ENCODE measurements at places on chromosomes 16 and 17.

GRCh38 chr17:82085931-82086764 is 11.9 kb downstream of the FASN start:
- H3K27me3 ChIP-seq: no peaks in the 10 kb centered on the region
- H3K4me3 ChIP-seq: no peak overlapping the region
- DNase-seq: no peak
- peaks cover 75% of the 10 kb centered on the region for H3K36me3 ChIP-seq
- no peak overlapping the region for H3K27ac ChIP-seq
- H3K4me1 ChIP-seq: no peaks in the 10 kb centered on the region

DNA sequence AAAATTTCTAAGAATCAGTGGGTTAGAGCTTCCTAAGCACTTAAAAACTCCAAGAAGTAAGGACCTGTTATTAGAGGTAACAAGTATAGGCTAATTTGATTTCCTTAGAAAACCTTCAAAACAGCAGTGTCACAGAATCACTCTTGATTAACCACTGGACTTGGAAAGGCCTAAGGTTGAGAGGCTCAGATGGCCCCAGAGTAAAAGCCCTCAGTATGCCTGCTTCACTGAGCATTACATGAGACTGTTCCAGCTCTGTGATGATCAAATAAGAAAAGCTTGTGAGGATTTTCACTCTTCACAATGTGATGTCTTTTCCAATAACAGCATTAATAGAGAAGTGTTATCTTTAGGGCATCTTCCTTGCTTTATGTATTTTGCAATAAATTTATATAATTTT is 509.2 kb upstream of the HSBP1 start:
- H3K27me3 ChIP-seq: no peaks in the 10 kb centered on the region
- H3K36me3 ChIP-seq: no peaks in the 10 kb centered on the region
- H3K4me1 ChIP-seq: no peaks in the 10 kb centered on the region
- DNase-seq: no peak
- no peak overlapping the region for H3K27ac ChIP-seq
- no peak overlapping the region for H3K4me3 ChIP-seq

DNA sequence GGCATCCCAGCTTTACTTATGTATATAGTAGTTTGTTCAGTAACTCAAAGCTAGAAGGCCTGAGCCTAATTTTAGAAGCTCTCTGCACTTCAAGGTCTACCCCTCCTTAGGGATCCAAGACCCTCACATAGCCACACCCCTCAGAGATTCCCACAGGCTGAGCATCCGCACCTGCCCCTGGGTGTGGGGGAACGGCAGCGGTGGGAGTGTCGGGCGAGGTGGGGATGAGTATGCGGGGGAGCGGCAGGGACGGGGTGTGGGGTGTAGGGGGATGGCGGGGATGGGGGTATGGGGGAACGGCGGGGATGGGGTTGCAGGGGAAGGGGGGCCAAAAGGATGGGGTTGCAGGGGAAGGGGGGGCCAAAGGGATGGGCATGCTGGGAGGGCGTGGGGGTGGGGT is 24.9 kb upstream of the BEAN1 start:
- H3K27ac ChIP-seq: no peak overlapping the region
- DNase-seq: no peak
- H3K36me3 ChIP-seq: peaks cover 16% of the 10 kb centered on the region
- peaks cover 43% of the 10 kb centered on the region for H3K27me3 ChIP-seq

GRCh38 chr17:45029758-45030423 is 21.5 kb downstream of the DCAKD start:
- no peaks in the 10 kb centered on the region for H3K27me3 ChIP-seq
- H3K36me3 ChIP-seq: peaks cover 5% of the 10 kb centered on the region
- DNase-seq: no peak
- no peaks in the 10 kb centered on the region for H3K4me1 ChIP-seq

DNA sequence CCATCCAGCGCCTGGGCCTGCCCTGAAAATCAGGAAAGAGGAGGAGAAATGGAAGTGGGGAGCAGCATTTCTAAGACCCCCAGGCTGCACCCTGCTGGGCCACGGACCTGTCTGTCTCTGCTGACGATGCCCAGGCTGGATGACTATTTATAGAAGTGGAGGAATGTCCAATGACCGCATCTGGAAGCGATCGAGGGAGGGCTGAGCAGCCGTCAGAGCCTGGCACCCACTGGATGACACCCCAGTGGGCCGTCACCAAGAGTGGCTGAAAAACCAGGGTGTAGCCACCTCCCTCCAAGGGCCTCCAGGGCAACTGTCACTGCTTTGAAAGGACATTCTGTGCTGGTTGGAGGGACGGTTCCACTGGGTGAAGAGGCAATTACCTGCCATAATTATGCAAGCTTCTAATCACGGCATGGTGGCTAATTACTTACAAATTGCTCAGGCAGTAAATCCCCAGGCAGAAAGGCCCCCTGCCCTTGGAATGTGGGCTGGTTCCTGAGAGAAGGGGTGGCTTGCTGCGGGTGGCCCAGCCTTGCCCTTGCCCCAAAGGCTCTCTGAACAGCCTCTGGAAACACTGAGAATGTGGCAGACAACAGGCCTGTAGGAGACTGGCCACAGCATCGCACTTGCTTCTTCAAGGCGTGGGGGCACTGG is 332.1 kb downstream of the C16orf95 start:
- no peak overlapping the region for H3K27ac ChIP-seq
- peaks cover 3% of the 10 kb centered on the region for H3K4me1 ChIP-seq
- H3K27me3 ChIP-seq: peaks cover 60% of the 10 kb centered on the region
- no peak for DNase-seq
- no peak overlapping the region for H3K4me3 ChIP-seq

- H3K27me3 ChIP-seq: no peaks in the 10 kb centered on the region
- peak; percentile 90 for DNase-seq
Measured at GRCh38 chr17:40953881-40954280, 12.9 kb downstream of the KRT39 start.

GRCh38 chr16:77689971-77690370 is 32.3 kb upstream of the NUDT7 start:
- no peak overlapping the region for H3K27ac ChIP-seq
- no peak for DNase-seq
- H3K4me1 ChIP-seq: no peaks in the 10 kb centered on the region
- peaks cover 75% of the 10 kb centered on the region for H3K27me3 ChIP-seq
- H3K36me3 ChIP-seq: no peaks in the 10 kb centered on the region
- H3K4me3 ChIP-seq: no peak overlapping the region

DNA sequence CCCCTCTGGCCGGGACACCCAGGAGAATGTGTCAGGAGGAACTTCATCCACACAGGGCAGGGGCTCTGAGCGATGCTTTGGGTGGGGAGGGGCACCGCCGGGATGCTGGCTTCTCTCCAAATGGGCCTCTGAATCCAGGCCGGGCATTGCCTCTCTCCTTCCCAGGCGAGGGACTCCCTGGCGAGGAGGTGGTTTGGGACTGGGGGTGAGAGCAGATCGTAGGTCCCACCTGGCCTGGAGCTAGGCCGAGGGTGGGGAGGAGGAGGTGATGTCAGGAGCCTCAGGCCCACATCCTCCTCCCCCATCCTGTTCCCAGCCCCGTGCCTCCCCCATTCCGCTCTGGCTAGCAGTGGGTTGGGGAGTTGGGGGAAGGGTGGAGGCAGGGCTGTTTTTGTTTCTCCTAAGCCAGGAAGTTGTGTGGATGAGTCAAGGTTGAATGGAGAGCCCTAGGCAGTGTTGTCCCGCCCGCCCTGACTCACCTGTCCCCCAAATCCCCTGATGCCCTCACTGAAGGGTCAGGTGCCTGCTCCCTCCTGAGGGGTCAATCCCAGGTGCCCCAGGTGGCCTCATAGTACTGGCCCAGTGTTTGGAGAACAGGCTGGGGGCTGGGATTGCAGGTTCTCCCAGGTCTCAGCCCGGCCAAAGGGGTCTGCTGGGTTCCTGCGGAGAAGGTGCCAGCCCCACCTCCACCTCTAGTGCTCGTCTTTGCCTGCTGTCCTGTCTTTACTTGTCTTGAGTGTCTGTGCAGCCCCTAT is 2.8 kb downstream of the GRB7 start:
- H3K4me3 ChIP-seq: peak overlapping the region; percentile 77
- H3K36me3 ChIP-seq: peaks cover 100% of the 10 kb centered on the region
- DNase-seq: peak; percentile 100
- peak overlapping the region; percentile 21 for H3K27ac ChIP-seq
- H3K27me3 ChIP-seq: no peaks in the 10 kb centered on the region
- peaks cover 50% of the 10 kb centered on the region for H3K4me1 ChIP-seq

DNA sequence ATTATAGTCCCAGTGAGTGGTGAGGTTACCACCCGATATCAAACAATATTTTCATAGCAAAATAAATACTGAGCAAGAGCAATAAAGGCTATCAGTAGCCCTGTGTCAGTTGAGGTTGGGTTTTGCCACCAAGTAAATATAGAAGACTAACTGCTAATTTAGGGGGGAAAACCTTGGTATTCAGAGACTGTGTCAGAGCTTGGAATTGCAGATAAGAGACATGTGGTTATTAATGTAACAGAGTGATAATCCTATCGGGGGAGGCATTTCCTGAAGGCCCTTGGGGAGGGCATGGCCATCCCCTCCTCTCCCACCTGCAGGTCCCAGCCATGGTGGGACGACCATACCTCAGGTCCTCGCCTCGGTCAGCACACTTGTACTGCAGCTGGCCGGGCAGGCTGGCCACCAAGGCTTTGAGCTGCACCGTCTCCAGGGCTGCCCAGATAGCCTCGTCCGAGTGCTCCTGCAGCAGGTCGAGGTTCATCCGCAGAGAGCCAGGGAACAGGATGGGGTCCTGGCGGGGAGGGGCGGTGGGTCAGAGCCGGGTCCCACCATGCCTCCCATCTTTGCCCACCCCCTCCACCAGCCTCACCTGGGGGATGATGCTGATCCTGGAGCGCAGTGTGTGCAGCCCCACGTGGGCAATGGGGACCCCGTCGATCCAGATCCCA is 68.9 kb downstream of the ABCC6 start:
- peaks cover 15% of the 10 kb centered on the region for H3K27me3 ChIP-seq
- H3K36me3 ChIP-seq: peaks cover 8% of the 10 kb centered on the region
- no peaks in the 10 kb centered on the region for H3K4me1 ChIP-seq
- no peak overlapping the region for H3K27ac ChIP-seq
- no peak for DNase-seq

GRCh38 chr16:64292953-64293352 is 828.9 kb downstream of the CDH11 start:
- H3K4me3 ChIP-seq: no peak overlapping the region
- H3K36me3 ChIP-seq: no peaks in the 10 kb centered on the region
- H3K27me3 ChIP-seq: no peaks in the 10 kb centered on the region
- no peak overlapping the region for H3K27ac ChIP-seq

DNA sequence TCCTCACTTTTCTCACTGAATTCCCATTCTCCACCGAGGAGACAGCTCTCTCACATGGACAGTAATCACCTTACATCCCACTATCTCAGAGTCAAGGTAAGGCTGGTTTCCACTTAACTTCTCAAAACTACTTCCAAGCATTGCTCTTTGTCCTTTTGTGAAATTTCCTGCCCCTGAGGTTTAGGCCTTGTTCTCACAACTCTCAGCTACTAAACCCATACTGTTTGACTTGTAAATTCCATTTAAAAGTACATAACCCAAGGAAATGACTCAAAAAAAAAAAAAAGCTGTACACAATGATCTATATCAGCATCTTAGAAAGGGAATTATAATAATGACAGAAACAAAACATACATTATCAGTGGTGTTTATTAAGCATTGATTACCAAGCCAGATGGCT is 8.8 kb downstream of the CDC27 start:
- no peak overlapping the region for H3K4me3 ChIP-seq
- H3K36me3 ChIP-seq: peaks cover 33% of the 10 kb centered on the region
- no peak overlapping the region for H3K27ac ChIP-seq
- H3K27me3 ChIP-seq: no peaks in the 10 kb centered on the region

DNA sequence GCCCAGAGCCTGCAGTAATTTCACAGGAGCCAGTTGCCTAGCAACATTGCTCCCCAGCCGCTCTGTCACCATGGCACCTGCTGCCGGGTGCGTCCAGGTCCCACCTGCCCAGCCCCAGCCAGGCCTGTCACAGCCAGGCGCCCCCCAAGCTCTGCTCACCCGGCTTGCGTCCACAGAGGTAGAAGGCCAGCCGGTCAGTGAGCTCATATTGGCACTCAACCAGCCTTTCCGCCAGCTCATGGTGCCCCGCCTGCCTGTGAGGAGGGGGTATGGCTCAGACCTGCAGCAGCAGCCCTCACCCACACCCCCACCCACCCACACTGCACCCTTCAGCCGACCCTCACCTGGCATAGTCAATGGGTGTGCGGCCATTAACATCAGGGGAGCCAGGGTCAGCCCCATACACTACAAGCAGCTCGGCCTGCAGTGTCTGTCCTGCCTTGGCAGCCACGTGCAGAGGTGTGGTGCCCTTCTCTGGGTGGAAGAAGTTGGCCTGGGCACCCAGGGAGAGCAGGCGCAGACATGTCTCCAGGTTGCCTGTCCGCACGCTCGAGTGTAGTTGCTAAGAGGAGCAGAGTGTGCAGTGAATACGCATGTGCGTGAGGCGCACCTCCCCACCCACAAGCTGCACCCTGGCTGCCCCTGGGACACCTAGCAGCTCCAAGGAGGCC is 7.7 kb downstream of the GIT1 start:
- H3K36me3 ChIP-seq: peaks cover 15% of the 10 kb centered on the region
- H3K27ac ChIP-seq: no peak overlapping the region
- H3K27me3 ChIP-seq: no peaks in the 10 kb centered on the region

DNA sequence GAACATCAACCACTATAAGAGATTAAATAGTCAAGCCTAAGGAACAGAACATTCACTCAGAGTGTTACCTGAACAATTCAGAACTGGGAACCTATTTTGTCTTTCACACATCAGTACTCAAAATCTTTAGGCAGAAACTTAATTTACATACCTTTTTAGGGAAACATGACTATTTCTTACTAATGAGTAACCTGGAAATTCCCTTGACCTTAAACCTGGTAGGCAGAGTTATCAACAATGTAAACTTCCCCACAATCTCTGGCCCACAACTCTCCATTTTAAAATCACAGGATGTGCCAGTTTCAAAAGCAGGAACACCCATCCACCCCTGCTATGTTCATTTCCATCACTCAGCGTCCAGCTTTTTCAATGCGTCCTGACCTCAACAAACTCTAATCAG is 132.9 kb upstream of the ANKFN1 start:
- H3K27ac ChIP-seq: no peak overlapping the region
- no peak for DNase-seq
- peaks cover 8% of the 10 kb centered on the region for H3K4me1 ChIP-seq
- H3K36me3 ChIP-seq: no peaks in the 10 kb centered on the region

GRCh38 chr17:76696763-76697701 is 13.7 kb downstream of the MXRA7 start:
- no peak overlapping the region for H3K27ac ChIP-seq
- no peak for DNase-seq
- peaks cover 20% of the 10 kb centered on the region for H3K27me3 ChIP-seq
- no peak overlapping the region for H3K4me3 ChIP-seq
- peaks cover 9% of the 10 kb centered on the region for H3K4me1 ChIP-seq

DNA sequence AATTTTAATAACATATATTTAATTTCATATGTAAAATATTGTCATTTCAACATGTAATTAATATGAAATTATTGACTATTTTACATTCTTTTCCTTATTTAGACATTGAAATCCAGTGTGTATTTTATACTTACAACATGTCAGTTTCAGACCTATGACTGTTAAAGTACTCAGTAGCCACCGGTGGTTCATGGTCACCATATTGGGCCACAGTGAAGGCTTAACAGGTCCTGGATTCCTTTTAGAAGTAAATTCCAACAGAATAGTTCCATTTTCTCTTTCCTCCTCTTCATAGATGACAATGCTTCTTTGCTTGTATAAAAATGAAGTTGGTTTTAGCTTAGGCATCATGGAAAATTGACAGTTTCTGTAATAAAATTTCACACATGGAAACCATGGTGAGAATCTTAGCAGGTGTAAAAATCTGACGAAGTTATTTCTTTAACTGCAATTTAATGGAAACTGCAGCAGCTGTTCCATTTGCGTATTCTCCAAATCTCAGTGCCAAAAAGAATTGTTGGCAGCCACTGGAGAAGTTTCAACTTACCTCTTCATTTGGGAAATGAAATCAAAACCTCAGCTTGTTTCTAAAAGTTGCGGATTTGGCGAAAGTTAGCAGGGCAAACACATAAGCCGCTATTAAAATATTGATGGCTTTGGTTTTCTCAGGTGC is 231.1 kb downstream of the CDH13 start:
- H3K4me3 ChIP-seq: no peak overlapping the region
- H3K27me3 ChIP-seq: no peaks in the 10 kb centered on the region
- no peak for DNase-seq
- H3K36me3 ChIP-seq: no peaks in the 10 kb centered on the region
- H3K4me1 ChIP-seq: no peaks in the 10 kb centered on the region

Measured in Calu3 (cell line).